ENCODE measurements at places on chromosomes 7 and 10.

DNA sequence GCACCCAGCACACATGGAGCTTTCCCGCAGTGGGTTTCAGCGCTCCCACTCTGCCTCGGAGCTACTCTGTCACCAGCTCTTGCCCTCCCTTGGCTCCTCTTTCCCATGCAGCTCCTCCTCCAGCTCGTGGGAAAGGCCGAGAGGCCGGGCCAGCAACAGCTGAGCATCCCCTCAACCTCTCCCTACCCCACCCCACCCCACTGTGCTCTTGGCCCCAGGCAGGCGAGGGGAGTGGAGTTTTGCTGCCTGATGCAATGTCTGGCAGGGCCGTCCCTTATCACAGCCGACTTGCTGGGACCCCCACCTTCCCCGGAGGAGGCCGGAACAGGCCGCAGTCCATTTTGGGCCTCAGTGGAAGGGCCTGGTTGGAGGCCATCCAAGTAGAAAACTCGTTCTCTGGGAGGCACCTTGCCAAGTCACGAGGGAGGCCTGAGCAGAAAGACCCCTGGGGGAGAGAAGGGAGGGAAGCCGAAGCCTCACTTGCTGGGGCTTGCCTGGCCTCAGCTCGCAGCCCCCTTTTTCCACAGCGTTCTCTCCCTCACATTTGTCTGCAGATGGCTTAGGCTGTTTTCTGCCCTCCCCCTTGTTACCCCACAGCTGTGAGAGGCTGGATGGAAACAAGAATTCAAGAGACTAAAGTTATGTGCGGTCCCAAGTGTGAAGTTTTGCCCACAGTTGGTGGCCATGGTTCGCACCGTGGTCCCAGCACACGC is 35.3 kb downstream of the CHST3 start:
- DNase-seq, result no peak

- DNase-seq, result no peak
These were observed 24.0 kb downstream of the HOXA1 start for GRCh38 chr7:27071622-27072390.

DNA sequence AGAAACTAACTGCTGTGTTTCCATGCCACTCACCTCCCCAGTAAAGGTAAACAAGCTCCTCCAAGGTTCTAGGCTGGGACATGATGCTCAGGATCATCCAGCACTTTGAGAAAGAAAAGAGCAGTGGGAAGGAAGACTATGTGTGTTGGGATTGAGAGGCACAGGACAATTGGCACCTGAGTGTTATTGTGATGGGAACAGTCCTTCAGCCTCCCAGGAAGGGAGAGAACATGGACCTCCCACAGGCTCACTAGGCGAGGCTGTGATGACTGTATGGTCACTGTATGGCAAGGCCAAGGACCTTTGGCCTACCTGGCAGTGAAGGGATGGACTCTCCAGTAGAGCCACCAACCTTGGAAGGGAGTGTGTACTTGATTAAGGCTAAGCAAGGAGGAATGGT is 123.2 kb upstream of the UNC5B start:
- DNase-seq, result no peak

GRCh38 chr7:16210171-16210570 is 211.2 kb downstream of the CRPPA start:
- no peak for DNase-seq

DNA sequence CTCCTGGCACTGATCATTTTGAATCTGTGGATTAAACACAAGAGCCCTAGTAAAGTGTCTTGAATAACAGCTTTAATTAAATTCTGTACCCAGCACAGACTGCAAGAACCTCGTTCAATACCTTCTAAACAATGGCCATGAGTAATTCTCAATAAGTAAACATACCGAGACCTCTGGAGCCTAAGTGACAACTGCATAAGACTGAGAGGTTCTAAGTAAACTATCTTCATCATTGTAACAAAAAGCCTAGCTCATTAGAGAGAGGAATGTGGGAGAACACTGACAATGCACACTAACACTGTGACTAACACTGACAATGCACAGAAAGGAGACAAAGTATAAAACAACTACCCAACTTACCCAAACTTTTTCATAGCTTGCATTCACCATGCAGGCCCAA is 117.4 kb downstream of the ELAPOR2 start:
- no peak for DNase-seq

DNA sequence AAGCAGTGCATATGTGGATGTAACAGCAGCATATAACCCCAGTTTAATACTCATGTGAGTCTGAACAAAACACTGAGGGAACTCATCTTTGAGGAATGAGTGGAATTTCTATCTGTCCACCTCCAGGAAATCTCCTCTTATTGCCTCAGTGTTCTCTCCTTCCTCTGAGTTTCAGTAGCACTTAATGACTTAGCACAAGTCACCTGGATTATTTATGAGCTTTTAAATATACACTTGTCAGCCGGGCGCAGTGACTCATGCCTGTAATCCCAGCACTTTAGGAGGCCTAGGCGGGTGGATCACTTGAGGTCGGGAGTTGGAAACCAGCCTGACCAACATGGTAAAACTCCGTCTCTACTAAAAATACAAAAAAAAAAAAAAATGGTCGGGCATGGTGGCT is 4.3 kb downstream of the LRRC20 start:
- DNase-seq, result no peak

DNA sequence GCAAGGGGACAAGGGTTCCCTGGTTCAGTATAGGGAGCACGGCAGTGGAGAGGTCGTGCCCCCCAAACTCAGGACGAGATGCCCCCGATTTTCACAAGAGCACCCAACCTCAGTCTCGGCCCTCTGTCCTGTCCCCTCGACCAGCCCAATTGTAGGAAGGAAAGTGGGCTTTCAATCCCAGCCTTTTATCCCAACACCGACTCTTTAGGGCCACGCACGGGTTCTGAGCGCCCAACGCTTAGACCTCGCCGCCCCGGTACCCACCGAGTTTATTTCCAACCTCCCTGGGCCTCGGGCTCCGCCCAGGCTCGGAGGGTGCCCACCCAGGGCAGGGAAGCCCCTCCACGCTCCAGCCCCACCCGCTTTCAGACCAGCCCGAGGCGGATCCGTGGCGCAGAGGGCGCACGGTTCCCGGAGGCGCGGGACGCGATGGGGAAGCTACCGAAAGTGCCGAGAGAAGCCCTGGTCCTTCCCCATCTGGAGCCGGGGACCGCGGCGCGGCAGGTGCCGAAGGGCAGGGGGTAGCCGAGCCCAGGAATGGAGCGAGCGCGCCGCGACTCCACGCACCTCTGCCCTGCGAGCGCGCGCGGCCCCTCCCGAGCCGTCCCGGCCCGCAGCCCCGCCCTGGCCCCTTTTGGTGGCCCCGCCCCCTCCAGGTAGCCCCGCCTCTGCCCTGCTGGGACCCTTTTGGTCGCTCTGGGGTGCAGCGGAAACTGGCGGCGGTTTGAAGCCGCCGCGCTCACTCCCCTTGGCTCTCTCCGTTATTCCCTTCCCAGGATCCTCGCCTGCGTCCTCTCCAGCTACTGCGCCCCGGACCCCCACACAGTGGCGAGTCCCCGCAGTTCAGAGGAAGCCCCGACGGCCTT is 20.4 kb downstream of the GRID2IP start:
- peak; percentile 49 for DNase-seq

DNA sequence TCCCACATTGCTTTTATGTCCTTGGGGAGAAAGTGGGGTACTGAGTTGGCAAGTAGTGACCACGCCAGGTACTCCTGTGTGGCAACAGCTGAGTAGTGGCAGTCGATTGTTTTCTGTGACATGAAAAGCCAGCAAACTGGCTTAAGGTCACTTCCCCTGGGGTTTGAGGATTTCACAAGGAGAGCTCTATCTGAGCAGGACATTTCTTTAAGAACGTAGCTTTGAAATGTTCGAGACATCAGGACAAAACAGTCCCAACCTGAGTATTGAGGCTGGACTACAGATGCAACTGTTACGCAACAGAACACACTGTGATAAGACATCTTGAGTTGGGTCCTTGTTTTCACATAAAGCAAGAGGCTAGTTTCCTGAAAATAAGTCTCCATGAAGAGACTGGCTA is 146.7 kb upstream of the KLF14 start:
- DNase-seq, result no peak

All from activated CD4-positive, alpha-beta T cell treated with anti-CD3 and anti-CD28 coated beads, Interleukin-10, Interleukin-2, amounts not matched to agents 100 ng/mL and 50 ng/mL, durations not matched to agents 16 hours and 8 hours (primary cell).